ENCODE measurements at places on chromosomes 6 and 20.

- no peak for DNase-seq
Measured at GRCh38 chr6:117506180-117506835, 23.8 kb downstream of the DCBLD1 start.

GRCh38 chr6:117971637-117972036, 64.6 kb downstream of the SLC35F1 start:
- DNase-seq = no peak

- no peak for DNase-seq
Measured at GRCh38 chr20:11266571-11266970, 592.8 kb upstream of the JAG1 start.

DNA sequence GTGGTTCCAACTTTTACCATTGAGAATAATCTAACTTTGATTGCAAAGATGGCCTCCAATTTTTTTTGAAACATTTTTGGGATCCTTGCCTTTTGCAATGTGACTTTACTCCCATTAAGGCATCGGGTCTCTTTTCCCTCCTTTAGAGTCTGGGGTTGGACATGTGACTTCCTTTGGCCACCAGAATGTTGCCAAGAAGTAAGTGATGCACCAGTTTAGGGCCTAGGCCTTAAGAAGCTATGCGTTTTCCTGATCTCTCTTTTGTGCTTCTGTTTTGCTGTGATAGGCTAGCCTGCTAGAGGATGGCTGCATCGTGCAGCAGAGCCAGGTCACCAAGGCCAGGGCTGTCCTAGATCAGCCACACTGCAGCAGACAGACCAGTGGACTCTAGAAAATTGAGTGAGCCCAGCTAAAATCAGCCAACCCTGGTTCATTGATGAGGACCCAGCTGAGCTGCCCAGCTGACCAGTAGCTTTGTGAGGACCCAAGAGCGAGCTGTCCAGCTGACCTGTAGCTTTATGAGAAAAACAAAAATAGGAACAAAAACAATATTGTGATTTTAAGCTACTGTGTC, 594.0 kb upstream of the JAG1 start:
- no peak for DNase-seq

- DNase-seq = peak; percentile 76
Measured at GRCh38 chr6:164247106-164247505, 832.6 kb downstream of the QKI start.

DNA sequence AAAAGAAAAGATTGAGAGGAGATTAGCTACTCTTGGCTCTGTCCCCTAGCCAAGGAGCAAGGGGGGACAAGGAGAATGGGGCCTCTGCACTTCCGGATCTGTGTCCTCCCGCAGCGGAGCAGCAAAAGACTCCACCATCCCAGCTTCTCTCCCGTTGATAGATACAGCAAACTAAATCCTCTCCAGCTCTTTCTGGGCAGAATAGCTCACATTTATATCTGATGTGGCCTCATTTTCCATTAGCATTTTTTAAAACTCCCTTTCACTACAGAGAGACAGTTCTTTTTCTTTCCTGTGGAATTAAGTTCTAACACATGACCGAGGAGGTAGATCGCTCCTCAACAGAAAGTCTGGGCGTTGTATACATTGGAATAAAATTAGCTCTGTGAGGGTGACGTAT, 260.9 kb upstream of the SOX4 start:
- no peak for DNase-seq

- no peak for DNase-seq
Measured at GRCh38 chr20:59214073-59214472, 50.5 kb downstream of the ZNF831 start.

GRCh38 chr20:57756213-57756612, 46.4 kb upstream of the PMEPA1 start:
- DNase-seq = peak; percentile 48

GRCh38 chr6:166488076-166488685, 98.3 kb downstream of the RAMACL start:
- DNase-seq = peak; percentile 77

DNA sequence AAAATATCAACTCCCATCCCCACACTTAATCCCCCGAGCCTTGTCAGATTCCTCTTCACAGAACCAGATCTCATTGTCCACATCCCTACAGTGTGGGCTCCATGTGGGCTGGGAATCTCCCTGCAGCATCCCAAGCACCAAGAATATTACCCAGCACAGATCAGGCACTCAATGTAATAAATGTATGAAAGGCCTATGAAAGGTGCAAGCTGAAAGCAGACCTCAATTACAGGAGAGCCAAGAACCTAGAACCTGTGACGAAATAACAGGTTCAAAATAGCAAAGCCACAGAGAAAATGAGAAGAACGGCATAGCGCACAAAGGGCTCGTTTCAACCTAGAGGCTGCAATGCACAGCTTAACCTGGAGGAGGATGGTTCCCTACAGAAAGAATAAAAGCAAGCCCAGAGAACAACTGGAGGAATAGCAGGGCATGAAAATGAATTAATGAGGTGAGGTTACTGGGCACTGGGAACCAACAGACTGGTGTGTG, 3.1 kb downstream of the SLC23A2 start:
- DNase-seq = no peak

GRCh38 chr6:105593805-105594671, 191.2 kb upstream of the PREP start:
- no peak for DNase-seq

GRCh38 chr6:16329233-16329632, 90.8 kb downstream of the GMPR start:
- DNase-seq = no peak

DNA sequence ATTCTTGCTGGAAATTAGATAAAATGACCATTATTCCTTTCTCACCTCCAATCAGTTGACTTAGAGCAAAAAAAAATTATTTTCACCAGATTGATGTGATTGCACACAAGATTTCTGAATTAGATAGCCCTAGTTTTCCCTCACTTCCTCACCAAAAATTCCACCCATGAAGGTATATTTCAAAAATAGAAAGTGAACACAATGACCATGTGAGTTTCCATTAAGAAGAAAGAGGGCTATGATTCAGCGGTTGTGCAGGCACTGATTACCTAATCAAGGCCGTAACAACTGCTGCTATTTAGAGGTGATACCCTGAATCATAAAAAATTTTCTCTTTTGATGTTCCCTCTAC, 19.5 kb upstream of the RALGAPA2 start:
- DNase-seq = no peak

DNA sequence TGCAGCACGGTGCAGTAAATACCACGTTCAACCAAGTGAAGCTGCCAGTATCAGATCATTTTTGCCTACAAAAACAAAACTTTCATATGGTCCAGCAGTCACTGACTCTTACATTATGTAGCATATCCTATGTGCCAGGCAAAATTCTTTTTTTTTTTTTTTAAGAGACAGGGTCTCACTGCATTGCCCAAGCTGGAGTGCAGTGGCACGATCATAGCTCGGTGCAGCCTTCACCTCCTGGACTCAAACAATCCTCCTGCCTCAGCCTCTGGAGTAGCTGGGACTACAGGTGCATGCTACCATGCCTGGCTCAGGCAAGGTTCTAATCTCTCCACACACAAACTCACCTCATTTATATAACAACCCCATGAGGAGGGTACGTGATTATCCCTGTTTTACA, 208.6 kb upstream of the JARID2 start:
- no peak for DNase-seq

DNA sequence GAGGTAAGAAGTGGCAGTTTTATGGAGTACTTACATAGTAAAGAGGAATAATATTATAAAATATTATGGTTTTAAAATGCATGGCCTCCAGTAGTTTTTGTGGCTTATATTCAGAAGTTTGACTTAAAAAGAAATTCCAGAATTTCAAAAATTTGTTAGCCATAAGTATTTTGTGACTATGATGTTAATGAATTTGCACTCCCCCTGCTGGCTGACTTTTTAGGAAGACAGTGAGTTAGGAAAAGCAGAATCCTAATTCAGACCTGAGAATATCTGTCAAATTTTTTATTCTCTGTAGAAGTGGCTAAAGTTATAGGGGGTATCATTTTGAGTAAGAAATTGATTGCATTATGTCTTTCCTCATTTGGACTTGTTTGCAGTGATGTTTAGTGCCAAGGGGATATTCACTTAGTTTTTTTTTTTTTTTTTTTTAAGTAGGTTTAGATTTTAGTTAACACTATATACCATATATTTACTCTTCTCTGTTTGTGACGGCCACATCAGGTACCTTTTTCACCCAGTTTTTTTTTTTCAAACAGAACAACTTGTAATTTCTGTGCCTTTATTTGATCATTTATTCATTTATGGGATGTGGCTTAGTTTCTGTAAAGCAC, 40.8 kb downstream of the ZFAND3 start:
- peak; percentile 22 for DNase-seq

- no peak for DNase-seq
Measured at GRCh38 chr6:42230345-42231321, 13.0 kb upstream of the MRPS10 start.
